Cortex of kidney (tissue), 1 donor: ENCODE measurements at places on chromosomes 7 and 10.

DNA sequence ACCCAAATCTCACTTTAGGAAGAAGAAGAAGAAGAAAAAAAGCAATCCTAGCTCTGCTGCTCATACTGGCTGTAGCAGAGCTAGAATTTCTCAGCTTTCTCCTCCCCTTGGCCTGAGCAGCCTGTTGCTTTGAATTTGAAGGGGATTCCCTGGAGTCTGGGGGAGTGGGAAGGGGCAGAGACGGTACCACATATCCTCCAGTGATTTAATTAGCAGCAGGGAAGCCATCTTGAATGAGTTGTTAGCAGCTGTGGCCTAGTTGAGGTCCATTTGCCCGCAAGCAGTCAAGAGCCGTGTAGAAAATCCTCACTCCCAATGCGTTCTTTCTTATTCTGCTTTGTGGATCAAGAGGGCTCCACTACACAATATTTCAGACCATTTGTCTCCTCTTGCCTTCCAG lies 16.5 kb downstream of the PDE6C start:
- DNase-seq: no peak

DNA sequence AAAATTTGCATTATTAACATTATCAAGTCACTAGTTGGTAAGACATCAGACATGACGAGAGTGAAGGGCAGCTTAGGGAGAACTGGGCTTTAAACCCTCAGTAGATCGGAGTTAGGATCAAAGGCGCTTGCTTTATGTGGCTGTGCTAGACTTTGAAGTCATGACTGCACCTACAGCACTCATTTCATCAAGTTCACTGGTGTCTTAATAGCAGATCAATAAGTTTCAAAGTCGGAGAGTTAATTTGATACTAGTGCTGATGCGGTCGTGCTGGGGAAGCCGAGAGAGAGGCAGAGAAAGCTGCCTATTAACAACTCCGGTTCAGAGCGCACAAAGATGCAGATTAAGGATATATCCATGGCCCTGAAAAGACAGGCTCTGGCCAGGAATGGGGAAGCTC lies 172.9 kb downstream of the TCF7L2 start:
- DNase-seq: no peak

- no peak for DNase-seq
Measured at GRCh38 chr7:98795741-98796493, 73.9 kb downstream of the TMEM130 start.

- DNase-seq: no peak
Measured at GRCh38 chr7:131595699-131596098, 39.3 kb upstream of the PODXL start.
